Uterus (tissue), 4 donors: ENCODE measurements at places on chromosomes 11 and 22.

- DNase-seq: no peak
Observed at GRCh38 chr11:44316659-44317240, 6.8 kb upstream of the ALX4 start.

- DNase-seq: no peak
Observed at GRCh38 chr11:109329716-109330115, 92.3 kb upstream of the C11orf87 start.

DNA sequence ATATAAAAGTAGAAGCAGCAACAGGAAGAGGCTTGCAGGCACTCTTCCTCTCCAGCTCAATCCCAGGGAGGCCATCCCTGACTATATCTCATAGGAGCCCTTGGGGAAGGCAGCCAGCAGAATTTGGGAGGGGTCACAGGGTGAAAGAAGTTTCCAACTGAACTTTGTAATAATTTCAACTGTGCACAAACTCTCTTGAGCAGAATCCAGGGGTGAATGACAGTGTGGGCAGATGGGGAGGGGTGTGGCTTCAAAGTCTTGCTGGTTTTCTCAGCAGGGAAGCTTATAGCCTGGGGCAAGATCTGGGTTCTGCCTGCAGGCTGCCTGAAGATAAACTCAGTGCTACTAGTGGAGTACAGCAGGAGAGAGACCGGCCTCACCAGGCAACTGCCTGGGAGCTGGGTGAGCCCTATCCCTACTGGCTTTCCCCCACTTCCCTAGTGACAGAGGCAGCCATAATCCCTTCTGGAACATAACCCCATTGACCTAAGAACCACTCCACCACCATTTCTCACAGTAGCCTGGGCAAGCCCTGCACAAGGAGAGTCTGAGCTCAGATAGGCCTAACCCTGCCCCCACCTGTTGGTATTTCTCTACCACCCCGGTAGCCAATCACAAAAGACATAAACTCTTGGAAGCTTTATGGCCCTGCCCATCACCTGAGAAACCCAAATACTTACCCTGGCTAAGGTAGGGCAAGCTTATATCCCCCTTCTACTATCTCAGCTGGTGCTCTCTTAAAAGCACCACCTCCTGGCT lies 17.8 kb upstream of the TTC12 start:
- DNase-seq: no peak

DNA sequence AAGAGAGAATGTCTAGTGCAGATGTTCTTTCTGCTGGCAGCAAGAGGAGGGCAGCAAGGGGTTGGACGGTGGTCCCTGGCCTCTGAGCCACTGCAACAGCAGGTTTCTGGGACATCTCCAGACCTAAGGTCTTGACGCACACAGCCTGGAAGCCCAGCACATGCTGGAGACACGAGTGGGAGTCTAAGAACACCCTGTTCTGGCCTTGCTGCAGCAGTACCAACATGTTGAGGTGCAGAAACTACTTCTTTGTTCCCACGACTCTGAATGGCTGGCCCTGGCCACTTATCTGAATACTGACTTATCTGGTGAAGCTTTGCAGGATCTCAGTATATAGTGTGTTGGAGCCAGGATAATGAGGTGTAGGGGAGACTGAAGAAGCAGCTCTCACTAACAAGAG lies 6.8 kb downstream of the MICAL2 start:
- peak; percentile 59 for DNase-seq

DNA sequence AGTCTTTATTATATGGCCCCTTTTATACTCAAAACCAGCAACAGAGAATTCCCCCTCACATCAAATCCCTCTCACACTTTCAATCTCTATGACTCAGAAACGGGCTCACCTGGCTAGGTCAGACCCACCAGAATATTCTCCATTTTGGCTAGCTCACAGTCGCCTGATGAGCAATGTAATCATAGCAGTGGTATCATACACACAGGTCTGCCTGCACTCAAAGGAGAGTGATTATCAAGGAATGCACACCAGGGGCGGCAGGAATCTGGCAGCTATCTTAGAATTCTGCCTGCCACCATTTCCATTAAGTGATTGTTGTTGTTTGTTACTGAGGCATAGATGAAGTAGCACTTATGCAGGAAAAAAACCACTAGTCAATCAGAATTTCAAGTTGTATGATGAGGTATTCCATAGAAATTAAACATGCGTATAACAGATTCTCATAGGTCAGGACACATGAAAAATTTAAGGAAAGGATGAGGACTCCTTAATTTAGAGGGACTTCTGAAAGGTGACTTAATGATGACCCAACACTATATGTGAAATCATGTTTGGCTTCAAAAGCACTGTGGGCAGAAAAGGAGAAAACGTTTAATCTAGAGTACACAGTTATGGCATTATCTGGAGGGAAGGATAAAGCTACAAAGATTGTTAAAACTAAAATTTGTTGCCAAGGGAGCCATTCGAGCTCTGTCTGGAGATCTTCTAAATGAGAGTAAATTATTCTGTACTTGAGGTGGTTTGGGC lies 185.8 kb upstream of the DDI1 start:
- DNase-seq: no peak

GRCh38 chr11:108122166-108122628 lies 830 bp downstream of the ACAT1 start:
- DNase-seq: peak; percentile 27

GRCh38 chr11:1739576-1739975 lies 10.8 kb downstream of the IFITM10 start:
- DNase-seq: peak; percentile 2
